Left renal cortex interstitium (tissue), 4 donors: ENCODE measurements at places on chromosomes 3 and 15. TPM values are rescaled to one million over a fixed set of nuclear protein-coding genes. Genes with fewer than 3 reads are reported as not detected.
A peak's percentile ranks its signal among the peaks of the same experiment; 100 is the strongest.

PROS1 gene
- 42.5 TPM for polyA plus RNA-seq

NR1I2 gene
- polyA plus RNA-seq = 1.4 TPM

CCR4 gene
- polyA plus RNA-seq = 0.28 TPM

DNA sequence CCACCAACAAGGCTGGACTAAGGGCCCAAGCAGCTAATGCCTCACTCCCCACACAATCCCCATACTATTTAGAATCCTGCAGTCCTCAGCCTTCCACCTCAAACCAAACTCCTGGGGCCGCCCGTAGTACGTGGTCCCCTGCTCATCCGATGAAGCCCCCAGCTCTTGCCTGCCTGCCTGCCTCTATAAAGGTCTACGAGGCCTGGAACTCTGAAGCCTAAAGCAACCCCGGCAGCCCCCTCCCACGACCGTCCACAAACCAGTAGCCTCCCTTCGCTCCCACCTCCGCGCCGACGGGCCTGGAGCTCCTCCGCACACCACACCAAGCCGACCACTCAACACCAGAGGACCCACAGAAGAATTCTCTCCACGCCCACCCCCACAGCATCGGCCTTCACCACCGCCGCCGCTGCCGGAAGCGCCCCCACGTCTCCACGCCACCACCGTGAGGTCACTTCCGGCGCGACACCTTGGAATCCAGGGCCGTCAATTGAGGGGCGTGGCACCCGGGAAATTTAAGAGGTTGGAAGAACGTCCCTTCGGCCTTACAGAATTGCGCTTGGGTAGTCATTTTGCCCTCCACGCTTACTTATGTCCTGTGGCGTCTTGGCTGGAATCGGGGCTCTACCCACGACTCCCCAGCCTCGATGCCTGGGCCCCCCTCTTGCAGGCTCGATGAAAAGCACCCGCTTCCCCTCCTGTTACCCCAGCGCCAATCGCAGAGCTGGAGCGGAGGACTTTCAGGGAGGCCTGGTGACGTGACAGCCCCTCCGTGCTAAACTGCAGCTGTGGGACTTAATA lies at the start of gene EDC3:
TSS of gene EDC3 (minus strand) at position 428 of the 801 bp plus-strand sequence. CDS start 20,900 bp downstream, outside the sequence.
- peak; percentile 83 for DNase-seq

GRCh38 chr3:105594219-105594618 lies 227.5 kb downstream of the ALCAM start:
- no peak for DNase-seq

DNA sequence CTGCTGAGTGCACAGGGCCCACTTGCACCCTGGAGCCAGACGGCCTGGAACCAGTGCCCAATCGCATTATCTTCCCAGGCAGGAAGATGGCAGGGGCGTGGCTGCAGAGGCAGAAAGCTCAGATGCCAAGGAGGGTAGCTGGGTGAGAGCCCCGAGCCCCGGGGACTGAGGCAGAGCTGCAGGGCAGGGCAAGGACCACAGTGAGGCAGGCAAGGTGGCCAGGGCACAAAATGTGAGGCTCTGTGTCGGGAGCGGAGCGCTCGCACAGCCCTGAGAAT lies 1.6 kb upstream of the CCDC33 start:
- no peak for DNase-seq

DNA sequence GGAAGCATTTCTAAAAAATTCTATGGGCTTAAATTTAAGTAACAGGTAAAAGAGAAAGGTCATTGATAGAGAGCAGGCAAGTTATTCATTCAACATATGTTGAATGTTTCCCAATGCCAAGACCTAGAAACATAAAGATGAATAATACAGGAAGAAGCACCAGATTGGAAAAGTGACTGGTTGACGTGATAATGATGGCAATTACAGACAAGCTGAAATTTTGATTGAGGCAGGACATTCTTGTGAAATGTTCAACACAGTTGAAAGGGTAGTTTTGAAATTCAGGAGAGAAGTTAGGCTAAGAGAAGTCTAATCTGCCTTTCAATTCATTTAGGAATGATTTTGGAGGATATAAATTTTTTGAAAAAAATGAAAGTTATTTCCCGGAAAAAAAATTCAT lies 536.3 kb upstream of the NAALADL2 start:
- DNase-seq = no peak

- no peak for DNase-seq
Observed at GRCh38 chr3:11580645-11581044, 63.1 kb downstream of the VGLL4 start.

DNA sequence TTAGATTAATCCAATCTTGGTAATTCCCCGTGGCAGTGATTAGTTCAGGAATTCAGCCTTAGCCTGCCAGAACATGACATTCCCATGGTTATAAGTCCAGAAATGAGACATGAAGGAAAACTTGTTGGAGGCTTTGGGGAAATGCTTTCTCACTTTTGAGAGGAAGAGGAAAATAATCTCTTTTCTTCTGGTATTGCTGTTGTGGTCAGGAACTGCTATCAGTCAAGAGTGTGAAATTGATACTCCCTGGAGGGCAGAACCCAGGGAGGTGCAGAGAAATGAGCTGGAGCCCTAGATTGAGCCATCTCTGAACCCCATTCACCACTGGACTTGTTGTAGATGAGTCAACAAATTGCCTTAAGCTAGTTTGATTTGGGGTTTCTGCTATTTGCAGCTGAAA lies 38.6 kb upstream of the APH1B start:
- DNase-seq = no peak

DNA sequence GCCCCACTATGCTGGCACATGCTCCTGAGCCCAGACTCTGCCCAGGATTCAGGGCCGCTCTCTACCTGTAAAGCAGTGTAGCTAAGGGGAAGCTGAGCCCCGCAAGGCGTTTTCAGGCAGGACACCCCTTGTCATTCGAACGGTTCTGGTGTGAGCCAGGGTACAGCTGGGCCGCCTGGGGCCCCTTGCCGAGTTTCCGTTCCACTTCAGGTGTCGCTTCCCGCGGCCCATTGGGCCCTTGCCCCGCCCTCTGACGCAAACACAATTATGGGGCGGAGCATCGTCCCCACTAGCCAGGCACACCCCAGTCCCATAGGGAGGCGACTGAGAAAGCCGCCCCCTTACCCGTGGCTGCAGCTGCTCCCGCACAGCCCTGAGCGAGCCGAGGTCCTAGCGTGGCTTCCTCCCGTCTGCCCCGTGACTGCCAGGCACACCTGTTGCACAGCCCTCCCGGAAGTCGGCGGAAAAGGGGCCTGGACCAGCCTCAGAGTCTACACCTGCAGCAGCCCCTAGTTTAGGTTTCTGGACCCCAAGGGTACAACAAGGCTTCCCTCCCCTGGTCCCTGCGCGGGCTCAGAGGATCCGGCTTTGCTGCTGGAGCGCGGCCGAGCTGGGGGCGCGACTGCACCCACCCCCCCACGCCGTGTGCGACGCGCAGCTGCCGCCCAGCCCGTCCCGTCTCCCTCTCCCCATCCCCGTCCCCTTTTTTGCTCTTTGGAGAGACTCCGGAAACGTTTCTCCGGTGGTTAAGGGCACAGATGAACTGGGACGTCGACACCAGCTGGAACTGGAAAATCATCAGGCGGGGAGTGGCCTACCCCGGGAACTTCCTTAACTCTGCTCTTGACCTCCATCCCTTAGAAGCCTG lies at the start of gene PLSCR2:
TSS of gene PLSCR2 (minus strand) at position 412 of the 868 bp plus-strand sequence. CDS start 9,657 bp downstream, outside the sequence.
- DNase-seq = peak; percentile 57

- DNase-seq = no peak
Observed at GRCh38 chr3:65884071-65884470, 154.6 kb downstream of the MAGI1 start.
